Lower lobe of right lung (tissue), 2 donors: ENCODE measurements at places on chromosomes 2 and 18.

GRCh38 chr2:186330050-186330449 is 156.0 kb upstream of the ZC3H15 start:
- no peak for DNase-seq

- no peak for DNase-seq
These were observed 117.3 kb upstream of the MAPRE2 start for GRCh38 chr18:34923911-34924310.

DNA sequence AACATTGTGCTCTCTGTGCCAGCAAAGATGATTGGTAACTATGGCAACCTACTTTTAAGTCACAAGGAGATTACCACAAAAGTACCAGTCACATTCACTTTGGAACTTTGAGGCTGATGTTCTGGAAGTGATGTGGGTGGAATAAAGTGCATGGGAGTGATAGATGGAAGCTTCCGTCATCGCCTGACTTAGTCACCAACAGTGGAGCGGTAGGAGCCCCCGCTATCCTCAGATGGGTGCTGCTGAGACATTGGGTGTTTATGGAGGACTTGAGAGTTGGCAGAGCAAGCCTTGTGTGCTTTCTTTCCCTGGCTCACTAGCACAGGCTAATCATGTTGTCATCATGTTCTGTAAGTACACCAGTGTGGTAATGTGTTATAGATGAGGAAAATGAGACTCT is 4.6 kb downstream of the PPP1R7 start:
- DNase-seq, result no peak

DNA sequence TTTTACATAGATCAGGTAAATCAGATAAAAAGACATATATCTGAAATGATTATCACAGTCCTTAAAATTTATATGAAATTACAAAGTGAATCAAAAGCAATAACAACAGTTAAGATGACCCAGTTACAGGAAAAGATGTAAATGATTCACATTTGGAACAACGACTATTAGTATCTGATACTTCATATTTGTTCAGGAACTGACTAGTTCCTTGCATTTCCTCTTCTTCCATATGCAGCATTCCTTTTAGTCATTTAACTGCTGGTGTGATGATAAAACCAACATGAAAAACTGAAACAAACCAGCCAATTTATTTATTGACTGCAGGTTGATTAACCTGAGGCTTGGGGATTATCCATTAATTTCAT is 75.2 kb downstream of the RBMS1 start:
- DNase-seq, result no peak

- DNase-seq, result no peak
These were observed 264.7 kb downstream of the TCF4 start for GRCh38 chr18:55323051-55323994.

DNA sequence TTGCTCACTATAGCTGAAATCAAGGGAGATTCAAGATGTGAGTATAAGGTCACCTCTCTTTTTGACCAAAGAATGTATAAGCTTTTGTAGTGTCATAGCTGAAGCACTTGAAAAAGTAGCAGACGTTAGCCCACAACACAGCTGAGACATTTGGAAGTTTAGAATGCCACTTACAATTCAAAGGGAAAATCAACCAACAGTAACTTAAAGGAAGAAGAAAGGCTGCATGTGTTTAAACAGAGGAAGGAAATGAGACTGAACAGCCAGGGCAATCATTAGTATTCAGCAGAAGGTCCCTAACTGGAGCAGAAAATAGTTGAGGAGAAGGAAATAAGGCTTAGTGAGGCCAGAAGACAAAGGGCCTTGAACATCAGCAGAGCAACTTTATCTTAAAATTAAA is 23.5 kb upstream of the SCG2 start:
- DNase-seq, result no peak

DNA sequence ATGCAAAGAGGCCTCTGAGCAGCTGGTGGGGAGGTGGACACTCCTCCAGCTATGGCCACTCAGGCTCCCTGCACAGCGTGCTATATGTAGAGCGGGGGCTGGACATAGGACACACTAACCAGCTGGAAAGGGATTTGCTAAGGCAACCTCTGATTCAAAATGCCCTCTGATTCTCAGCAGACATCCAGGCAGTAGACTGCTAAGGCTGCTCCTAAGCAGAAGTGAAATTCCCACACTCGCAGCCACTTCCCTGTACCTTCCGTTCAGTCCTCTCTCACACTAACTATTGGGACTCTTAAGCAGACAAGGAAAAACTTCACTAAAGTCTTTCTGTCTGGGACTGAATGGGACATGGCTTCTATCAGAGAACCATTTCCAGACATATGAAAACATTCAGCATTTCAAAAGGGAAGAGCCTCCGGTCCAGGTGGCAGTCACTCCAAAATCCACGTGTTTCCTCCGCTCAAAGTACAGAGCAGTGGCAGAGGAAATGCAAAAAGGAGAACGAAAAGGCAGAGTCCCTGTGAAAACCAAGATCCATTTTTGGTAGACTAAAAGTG is 265.8 kb downstream of the TTC32 start:
- DNase-seq, result no peak

- no peak for DNase-seq
These were observed 139.5 kb downstream of the METTL4 start for GRCh38 chr18:2431806-2432205.

GRCh38 chr2:230221493-230221892 is 1.7 kb upstream of the SP110 start:
- DNase-seq, result no peak

DNA sequence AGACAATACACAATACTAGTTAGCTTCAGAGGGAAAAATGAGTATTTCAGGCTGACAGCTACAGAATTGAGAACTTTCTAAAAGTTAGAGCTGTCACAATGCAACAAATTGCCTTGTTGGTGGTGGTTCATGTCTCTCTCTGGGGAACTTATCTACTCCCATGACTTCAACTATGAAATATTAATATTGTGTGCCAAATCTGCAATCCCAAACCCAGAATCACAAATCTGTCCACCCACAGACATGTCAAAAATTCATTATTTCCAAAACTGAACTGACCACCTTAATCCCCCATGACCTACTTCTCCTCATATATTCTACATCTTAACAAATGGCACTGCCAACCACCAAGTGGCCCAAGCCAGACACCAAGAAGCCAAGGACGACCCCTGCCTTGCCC is 143.5 kb downstream of the TCF4 start:
- no peak for DNase-seq

DNA sequence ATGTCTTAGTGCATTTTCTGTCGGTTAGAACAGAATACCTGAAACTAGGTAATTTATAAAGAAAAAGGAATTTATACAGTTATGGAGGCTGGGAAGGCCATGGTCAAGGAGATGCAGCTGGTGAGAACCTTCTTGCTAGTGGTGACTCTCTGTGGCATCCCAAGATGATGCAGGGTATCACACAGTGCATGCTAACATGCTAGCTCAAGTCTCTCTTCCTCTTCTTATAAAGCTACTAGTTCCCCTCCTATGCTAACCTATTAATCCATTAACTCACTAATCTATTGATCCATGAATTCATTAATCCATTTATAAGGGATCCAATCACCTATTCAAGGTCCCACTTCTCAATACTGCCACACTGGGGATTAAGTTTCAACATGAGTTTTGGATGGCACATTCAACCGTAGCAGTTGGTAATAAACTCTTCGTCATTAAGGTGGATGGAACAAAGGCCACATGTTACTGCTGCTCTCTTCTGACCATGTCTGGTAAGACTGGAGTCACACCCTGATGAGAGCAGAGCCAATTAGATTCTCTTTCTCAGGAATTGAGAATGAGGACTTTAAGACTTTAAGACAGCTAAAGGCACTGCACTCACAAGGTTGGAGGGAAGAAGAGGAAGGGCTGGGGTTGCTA is 211.6 kb upstream of the SMAD7 start:
- no peak for DNase-seq

- no peak for DNase-seq
These were observed 119.8 kb downstream of the NDUFA10 start for GRCh38 chr2:239905306-239905705.

DNA sequence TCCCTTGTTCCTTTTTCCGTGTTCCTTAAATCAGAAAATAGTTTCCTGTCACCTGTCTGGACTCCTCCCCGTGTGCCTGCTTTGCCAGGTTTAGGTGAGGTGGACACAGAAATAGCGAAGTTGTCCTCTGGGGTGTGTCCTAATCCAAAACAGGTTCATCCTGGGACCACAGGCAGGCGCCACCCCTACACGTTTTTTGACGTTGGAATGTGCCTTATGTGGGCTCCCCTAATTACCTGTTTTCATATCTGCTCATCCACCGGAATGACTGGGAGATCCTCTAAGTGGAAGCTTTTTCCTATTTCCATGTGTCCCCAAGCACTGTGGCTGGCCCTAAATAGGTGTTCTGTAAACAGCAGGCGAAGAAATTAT is 49.0 kb upstream of the PAIP2B start:
- no peak for DNase-seq

DNA sequence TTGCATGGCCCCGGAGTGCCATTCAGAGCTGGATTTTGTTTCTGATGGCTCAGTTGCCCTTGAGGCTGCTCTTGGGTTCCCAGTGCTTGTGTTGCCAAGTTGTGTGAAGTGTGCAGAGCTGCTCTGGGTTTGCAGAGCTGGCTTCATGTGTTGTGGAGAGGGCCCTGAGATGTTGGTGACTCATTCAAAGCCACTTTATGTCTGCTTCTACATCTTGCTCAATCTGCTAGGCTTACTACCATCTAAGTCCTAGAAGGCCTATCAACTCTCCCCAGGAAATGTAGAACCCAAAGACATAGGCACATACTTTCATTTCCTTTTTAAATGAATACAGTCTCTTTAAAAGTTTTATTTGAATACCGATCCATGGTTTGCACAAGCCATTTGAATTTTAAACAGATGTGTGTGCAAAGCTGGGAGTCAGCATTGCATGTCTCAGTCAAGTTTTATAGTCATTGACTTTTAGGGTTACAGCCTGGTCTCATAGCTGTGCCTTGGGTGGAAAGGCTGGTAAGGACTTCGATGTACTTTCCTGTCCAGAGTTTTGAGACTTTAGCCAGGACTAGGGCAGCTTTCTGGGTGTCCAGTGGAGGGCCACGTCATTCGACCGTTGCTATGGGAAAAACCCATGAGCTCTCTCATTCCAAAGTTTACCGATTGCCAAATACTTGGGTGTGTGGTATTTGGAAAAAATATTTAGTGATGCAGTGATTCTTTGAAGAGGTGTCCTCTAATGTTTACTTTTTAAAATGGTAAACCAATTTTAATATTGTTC is 105.0 kb downstream of the LTBP1 start:
- no peak for DNase-seq

- no peak for DNase-seq
These were observed 142.7 kb upstream of the ZNF804A start for GRCh38 chr2:184455624-184456023.

DNA sequence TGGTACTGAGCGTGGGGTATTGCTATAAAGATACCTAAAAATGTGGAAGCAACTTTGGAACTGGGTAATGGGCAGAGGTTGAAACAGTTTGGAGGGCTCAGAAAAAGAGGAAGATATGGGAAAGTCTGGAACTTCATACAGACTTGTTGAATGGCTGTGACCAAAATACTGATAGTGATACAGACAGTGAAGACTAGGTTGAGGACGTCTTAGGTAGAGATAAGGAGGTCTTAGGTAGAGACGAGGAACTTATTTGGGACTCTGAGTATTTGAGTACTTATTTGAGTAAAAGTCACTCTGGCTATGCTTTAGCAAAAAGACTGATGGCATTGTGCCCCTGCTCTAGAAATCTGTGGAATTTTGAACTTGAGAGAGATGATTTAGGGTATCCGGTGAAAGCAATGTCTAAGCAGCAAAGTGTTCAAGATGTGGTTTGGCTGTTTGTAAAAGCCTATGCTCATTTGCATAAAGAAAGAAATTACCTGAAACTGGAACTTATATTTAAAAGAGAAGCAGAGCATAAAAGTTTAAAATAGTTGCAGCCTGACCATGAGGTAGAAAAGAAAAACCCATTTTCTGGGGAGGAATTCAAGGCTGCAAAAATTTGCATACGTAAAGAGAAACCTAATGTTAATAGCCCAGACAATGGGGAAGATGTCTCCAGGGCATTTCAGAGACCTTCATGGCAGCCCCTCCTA is 219.6 kb downstream of the PDE1A start:
- no peak for DNase-seq

- DNase-seq, result no peak
These were observed 6.4 kb upstream of the SPATS2L start for GRCh38 chr2:200300065-200300464.

DNA sequence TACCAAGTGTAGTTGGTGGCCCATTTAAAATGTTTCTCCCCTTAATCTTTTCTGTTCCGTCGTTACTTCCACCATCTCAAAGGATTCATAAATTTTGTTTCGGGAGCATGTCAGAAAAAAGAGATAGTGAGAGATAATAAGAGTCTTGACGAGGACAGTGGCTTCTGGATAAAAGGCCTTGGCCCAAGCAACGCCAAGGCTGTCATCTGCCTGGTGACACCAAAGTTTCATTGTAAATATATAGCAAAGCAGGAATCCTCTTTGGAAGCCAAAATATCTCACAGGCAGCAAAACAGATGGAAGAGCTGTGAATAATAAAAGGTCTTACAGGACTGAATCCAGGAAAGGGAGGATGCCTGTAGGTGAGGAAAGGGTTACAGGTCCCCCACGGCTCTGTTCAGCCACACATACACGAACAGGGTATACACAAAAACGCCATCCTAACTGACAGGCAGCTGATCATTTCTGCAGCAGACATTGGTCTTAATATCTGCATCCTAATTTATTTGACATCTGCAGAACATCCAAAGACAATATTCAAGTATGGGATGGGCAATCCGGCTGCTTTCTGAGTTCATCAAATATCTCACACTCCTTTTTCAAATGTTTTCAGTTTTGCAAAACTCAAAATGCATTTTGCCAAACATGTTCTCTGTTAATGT is 382.8 kb downstream of the OSR1 start:
- DNase-seq, result no peak

GRCh38 chr2:16022548-16023240 is 82.3 kb downstream of the MYCN start:
- DNase-seq, result no peak
